Activated gamma-delta T cell treated with Interleukin-2 at 50 U/mL for 16 hours (primary cell): ENCODE measurements at places on chromosomes 3 and 15.

DNA sequence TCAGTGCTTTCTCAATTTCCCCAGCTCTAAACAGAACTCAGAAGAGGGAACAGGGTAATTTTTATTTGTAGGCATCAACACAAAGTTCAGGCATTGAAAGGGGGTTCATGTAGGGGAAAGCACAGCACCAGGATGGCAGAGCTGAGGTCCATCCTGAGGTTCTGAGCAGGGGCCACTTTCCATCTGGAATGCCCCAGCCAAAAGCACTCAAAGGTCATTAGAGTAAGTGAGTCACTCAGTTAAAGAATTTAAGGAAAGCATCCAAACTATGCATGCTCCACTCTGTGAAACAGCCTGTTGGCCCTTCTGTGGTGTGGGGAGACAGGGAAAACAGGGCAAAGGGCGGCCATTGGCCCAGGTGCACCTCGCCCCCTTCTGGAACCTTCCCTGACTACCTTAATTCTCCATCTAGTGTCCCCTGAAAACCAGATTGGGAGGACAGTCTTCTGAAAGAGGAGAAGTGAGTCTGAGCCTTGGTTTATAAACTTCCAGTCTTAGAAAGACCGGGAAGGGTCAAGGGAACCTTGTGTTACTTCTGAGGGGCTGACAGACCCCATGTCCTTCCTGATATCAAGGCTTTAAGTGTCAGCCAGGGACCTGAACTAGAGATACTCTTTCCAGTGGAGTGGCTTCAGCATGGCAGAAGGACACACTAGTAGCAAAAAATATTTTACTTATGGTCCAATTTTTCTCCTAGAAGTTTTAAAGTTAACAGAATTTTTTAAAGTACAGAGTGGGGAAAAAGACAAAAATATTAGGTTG is 133.3 kb downstream of the MYLK start:
- DNase-seq: no peak

DNA sequence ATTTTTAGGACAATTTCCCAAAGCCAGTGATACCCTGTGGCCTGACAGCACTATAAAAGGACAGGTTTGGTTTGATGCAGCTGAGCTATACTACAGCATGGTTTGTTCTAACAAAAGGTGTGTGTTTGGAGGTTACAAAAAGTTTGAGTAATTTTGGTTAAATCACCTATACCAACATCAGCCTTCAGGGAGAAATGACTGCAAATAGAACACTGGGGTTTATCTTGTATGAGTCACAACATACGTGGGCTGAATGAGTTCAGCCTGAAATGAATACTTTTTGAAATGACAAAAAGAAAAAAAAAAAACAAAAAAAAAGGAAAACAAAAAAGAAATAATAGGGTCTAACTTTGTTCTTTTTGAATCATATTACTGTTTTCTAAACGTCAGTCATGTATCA is 345.7 kb downstream of the CNTN3 start:
- DNase-seq: no peak

- DNase-seq: no peak
Observed at GRCh38 chr3:12308517-12308916, 19.6 kb downstream of the PPARG start.

DNA sequence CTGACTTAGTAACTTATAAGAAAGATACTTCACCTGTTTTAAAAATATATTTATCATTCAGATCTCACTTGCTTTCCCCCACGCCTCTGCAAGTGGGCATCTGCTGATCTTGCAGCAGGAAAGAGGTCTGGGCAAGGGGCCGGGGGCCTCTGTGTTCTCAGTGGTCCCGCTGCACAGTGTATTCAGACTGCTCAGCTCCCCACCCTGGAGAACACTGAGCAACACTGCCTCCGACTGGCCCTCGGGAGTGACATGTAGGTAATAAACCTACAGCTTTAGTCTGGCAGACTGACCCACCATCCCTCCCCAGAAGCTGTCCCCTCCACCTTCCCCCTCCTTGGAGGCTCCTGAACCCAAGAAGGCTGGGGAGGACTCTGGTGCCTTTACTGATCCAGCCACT is 43.8 kb downstream of the GABRB3 start:
- no peak for DNase-seq

DNA sequence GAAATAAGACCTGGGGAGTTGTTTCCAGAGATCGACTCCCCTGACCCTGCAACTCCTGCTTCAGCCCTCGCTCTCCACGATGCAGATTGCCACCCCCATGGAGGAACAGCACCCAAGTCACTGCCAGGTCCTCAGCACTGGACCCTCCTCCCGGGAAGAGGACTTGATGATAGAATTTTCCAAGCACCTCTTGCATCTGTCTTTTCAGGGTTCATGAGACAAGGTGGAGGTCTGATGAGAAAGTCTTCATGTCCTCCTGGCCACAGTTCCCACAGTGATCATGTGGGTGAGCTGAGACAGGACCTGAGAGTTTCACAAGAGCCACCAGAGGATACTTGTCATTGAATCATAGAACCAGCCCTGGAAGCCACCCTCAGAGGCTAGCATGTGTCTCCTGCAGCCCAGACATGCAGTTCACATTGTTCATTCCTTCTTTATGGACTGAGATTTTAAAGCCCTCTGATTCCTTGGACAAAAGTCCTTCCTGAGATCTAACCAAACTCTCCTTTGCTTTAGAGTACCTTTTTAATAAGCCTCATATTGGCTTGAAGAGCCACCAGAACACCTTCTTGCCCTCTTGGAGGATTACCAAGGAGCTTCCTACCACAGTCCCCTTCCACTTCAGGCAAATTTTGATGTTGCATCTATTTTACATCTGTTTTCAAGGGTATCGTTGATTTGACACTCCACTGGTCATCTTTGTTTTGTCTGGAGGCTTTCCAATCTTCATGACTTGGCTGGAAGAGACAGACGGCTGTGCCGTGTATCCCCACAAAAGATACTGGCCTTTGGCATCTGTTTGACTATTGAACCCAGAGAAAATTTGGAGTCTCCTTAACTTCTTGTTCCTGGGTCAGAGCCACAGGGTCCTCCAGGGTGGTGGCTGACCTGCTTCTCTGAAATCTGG is 224.8 kb upstream of the BHLHE40 start:
- no peak for DNase-seq

- DNase-seq: peak; percentile 25
Observed at GRCh38 chr3:33372218-33373081, 67.8 kb downstream of the UBP1 start.

DNA sequence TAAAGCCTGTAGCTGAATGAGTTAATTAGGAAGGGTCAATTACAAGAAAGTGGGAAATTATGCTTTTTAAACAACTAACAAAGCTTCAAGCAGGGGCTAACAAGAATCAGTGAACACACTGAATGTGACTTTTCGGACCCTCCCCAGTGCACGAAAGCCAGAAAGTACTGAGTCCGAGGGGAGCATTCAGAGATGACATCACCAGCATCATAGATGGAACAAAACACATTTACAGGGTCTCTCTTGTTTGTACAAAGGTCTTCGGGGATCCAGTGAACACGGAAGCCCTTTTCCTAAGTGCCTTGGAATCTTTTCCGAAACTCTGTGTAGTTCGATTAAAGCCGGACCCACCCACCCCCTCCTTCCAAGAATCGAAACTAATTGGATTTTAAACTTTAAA is 829 bp downstream of the DCP1A start:
- no peak for DNase-seq

- DNase-seq: no peak
Observed at GRCh38 chr3:16013568-16013967, 160.9 kb upstream of the GALNT15 start.

DNA sequence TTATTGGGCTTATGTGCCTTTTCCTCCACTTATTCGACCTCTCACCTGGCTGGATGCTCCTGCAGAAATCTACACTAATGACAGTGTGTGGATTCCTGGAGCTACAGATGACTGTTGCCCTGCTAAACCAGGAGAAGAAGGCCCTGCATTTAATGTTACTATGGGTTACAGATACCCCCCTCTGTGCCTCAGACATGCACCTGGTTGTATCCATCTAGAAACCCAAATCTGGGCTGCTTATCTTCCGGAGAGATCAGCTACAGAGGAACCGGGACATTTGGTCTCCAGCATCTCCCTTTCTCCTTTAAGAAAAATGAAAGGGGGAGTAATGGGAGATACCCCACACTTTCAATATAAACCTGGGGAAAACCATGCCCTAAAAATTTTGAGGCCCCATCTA is 710.0 kb downstream of the ROBO1 start:
- no peak for DNase-seq

DNA sequence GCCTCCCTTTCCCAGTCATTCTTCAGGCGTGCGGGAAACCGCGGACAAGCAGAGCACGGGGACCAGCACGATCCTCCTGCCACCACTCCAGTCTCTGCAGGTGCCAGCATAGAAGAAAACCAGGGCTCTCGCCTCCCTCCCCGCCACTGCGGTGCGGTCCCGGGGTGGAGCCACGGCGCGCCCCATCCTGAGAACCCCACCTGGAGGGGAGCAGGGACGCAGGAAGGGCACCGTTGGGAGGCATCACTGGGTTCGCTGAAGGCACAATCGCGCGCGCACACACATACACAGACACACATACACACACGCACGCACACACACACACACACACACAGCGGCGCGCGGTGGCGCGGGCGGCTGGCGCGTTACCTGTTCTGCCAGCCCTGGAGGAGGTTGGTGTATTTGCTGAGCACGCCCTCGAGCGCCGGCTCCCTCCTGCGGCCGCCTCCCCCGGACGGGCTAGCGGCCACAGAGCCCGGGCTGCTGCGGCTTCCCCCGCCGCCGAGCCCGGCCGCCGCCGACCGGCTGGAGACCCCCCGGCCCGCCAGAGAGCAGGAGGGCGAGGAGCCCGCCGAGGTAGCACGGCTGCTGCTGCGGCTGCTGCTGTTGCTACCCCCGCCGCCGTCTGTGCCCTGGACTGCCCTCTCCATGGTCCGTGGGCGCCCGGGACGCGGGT is 394 bp downstream of the OSBPL10 start:
- DNase-seq: peak; percentile 22

DNA sequence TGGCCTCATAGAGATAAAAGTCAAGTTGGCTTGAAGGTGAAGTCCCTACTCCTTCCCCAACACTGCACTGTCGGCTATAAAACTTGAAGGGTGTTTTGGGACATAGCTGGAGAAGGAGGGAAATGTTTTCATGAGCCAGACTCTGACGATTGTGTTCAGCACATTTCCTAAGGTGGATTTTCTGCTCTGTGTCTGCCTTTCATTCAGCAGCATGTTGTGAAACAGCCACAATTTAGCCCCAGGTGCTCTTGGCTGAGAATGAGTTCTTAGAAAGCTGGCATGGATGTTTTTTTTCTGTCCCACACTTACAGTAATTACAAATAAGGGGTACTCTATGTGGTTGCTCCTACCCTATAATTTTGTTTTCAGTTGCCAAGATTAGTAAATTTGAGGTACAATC is 492.4 kb downstream of the MCTP2 start:
- no peak for DNase-seq

DNA sequence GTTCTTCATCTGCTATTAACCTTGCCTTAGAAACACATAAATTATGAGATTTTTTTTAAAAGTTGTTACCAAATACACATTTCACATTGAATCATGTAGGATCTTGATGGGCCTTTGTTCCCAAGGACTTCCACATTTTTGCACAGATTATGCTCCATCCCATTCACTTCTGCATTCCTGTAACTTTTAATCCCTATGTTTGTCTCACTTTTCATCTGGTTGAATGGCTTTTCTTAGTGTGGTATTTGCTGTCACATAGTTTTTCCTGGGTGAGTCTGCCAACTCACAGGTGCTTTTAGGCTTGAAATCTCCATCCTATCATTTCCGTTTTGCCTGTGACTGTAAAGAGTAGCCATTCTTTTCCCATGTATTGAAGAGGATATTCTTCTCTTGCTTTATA is 297.2 kb upstream of the TPRG1 start:
- DNase-seq: no peak

GRCh38 chr3:40201770-40202169 is 107.7 kb upstream of the EIF1B start:
- no peak for DNase-seq

GRCh38 chr3:110533089-110533488 is 538.5 kb upstream of the NECTIN3 start:
- no peak for DNase-seq

DNA sequence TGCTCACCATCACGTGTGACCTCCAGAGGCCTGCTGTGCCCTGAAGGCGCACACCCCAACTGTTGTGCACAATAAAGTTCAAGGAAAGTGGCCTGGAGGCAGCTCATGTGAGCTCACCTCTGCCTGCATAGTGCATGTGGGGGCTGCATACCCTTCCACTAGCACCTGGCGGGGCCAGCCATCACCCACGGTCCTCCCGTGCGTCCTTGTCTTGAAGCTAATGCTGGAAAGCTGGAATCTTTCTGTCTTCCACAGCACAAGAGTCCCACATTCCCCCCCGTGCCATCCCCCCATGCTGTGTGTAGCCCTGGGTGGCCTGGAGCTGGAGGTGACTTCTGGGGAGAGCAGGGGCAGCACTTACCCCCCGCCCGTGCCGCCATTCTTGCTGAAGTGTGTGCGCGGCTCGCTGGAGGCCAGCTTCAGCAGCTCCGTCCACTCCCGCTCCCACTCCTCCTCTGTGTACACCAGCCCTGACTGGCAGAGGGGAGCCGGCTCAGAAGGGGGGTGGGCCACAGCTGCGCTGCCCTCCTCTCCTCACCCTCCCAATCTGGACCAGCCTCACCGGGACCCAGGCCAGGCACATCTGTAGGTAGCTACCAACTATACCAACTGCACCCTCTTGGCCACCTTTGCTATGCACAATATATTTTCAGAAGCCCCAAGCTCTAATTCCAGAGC is 199.5 kb downstream of the KLF13 start:
- no peak for DNase-seq

DNA sequence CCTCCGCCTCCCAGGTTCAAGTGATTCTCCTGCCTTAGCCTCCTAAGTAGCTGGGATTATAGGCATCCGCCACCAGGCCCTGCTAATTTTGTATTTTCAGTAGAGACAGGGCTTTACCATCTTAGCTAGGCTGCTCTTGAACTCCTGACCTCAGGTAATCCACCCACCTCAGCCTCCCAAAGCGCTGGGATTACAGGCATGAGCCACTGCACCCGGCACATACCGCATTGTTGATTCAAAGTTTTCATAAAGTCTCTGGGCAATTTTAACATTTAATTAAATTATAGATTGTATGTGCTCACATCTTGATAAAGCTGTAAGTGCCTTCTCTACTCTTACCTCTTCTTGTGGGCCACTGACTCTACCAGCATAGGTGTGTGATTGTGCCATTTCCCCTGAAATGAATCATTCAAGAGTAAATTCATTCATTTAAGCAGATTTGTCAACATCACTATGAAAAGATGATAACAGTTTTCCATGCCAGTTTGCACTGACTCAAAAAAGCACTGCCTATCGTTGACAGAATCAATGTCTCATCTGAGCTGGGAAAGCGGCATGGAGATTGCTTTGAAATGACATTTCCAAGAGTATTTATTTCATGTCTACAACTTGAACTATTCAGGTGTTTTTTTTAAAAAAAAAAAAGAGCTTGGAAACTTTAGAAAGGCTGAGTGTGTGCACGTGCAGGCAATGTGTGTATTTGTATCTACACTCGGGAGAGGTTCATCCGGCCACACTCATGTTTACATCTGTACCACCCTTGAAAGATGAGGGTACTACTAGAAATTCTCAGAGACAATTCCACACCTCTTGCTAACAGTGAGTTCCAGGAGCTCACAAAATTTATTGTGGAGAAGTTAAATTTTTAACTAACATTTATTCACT is 3.5 kb downstream of the BCL2A1 start:
- no peak for DNase-seq

- DNase-seq: no peak
Observed at GRCh38 chr3:25744470-25744869, 38.8 kb downstream of the NGLY1 start.

- no peak for DNase-seq
Observed at GRCh38 chr15:34188711-34189110, 21.2 kb downstream of the KATNBL1 start.
